ENCODE measurements at places on chromosomes 2 and 18.

GRCh38 chr2:144358374-144358964 lies 161.4 kb downstream of the ZEB2 start:
- DNase-seq: no peak

DNA sequence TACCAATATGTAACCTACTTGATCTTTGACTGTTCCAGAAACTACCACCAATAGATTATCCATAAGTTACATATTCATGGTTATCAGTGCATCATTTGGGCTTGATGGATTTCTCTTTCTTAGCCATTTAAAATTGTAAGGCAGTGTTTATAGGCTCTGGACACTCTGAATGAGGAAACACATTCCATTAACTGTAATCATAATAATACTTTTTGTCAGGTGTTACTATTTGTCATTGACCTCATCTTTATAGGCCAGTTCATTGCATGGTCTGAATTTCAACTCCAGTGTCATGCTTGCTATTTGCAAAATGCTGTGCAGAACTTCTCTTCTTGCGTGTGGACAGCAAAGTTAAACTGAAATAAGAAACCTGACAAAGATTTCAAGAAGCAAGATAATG lies 1340.2 kb upstream of the ZEB2 start:
- no peak for DNase-seq

- no peak for DNase-seq
Observed at GRCh38 chr18:77103187-77103850, 29.3 kb downstream of the MBP start.

DNA sequence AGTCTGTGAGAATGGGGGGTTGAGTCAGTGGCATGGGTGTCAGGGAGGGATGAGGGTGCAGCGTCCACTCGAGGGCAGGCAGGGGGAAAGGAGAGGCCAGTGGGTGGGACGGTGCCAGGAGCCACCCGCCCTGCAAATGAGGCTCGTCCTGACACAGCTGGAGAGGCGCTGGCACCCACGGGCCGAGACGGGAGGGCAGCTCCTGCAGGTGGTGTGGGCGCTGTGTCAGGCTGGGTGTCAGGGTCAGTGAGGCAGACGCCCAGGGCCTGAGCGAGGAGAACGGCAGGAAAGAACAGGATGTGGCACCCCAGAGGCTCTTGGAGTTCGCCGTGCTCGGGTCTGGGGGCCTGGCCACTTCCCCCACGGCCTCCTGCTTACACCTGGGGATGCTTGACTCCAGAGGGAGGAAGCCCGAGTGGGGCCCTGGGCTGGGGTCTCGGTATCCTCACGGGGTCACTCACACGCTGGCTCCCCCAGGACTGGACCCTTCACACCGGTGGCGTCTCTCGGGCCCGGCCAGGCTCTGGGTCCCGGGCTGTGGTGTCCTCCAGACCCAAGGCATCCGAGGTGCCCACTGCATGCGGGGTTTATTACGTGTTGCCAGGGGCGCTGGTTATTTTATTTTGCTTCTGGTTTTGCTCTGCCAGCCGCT lies 130.5 kb upstream of the CTDP1 start:
- DNase-seq: no peak

GRCh38 chr2:241141214-241141770 lies 8.0 kb downstream of the PASK start:
- no peak for DNase-seq

DNA sequence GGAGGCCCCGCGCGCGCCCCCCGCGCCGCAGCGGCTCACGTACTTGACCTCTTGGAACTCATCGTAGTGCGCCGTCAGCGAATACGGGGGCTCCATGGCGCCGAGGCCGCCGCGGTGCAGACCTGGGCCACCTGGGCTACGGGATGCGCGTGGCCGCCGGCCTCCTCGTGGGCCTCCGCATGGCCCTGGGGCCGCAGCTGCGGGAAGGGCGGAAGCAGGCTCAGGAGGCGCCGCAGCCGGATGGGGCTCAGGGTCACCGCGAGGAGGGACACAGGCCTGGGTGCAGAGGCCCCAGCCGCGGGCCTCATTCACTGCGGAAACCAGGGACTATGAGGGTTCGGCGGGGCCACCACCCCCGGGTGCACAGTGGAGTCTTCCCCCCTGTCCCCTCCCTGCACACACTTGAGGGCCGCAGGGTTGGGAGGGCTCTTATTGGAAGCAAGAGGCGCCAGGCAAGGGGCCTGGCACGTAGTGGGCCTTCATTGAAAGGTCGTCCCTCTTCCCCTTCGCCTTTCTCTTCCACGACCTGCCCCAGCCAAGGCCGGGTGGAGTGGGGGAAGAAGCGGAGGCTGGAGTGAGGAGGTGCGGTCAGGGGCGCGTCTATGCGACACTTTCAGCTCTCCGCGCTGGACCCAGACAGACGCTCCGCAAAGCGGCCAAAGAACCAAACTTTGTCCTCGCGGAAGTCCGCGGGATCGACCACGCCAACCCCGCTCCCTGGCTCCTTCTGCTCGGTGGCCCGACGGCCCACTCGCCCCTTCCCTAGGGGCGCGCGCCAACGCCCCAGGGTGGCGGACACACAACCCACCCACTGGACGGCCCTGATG lies 863 bp downstream of the ECEL1 start:
- no peak for DNase-seq

- no peak for DNase-seq
Observed at GRCh38 chr2:207792244-207792785, 22.6 kb upstream of the FZD5 start.

- no peak for DNase-seq
Observed at GRCh38 chr2:37664231-37664643, 7.2 kb downstream of the CDC42EP3 start.

DNA sequence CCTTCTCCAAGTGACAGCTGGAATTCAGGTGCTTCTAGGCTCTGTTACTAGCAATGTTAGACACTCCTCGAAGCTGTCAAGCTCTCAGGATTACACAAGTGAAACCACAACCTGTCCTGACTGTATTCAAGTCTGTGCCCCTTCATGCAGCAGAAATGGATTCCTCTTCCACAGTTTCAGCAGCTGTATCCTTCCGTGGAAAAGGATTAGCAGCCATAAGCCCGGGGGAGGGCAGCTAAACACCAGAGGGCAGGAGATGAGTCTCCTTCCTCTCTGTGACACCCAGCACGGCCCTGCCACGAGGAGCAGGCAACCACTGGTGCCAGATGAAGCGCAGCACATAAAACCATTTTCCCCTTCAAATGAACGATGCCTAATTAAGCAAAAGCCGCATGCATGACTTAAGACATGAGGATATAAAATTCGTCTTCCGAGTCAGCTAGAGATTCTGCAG lies 1.2 kb downstream of the ST3GAL5 start:
- DNase-seq: peak; percentile 64

GRCh38 chr2:190250421-190250820 lies 69.2 kb downstream of the HIBCH start:
- no peak for DNase-seq

GRCh38 chr18:24009651-24010333 lies 4.8 kb upstream of the TTC39C start:
- peak; percentile 60 for DNase-seq

- no peak for DNase-seq
Observed at GRCh38 chr2:66679442-66679841, 244.5 kb downstream of the MEIS1 start.

DNA sequence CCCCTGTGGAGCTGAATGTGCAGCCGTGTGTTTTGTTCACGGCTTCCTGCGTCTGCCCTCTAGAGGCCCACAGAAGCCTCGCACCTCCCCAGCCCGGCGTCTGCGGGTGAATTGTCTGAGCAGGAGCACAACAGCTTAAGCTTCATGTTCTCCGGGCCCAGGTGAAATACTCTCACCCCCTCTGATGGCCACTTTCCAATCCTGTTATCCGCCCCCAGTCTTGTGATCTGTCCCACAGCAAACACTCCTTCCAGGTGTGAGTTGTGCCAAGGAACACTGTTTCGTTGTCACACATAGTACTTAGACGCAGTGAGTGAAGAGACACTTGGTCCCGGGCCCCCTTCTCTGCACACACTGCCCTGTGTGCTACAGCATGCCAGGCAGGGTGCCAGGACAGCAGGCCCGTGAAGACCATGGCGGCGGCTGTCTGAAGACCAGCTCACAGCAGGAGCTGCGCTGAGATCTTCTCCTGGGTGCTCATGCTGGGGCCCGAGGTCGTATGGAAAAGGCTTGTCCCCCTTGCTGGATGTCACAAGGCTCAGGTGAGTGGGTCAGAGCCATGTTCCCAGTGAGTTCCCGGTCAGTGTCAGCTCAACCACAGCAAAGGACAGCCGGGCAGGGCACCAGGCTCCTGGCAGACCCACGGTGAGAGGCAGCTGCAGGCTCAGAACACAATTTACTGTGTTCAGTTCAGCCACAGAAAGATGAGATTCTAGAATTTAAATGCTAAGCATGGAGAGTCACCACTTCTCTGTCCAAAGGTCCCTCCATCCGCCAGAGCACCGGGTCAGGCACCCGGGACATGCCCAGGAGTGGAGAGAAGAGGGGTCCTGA lies 6.8 kb upstream of the PXDN start:
- peak; percentile 31 for DNase-seq

- DNase-seq: no peak
Observed at GRCh38 chr2:86226070-86226469, 26.8 kb downstream of the MRPL35 start.

GRCh38 chr18:68803356-68803755 lies 5.5 kb downstream of the CCDC102B start:
- DNase-seq: no peak

GRCh38 chr2:100537918-100538317 lies 24.9 kb upstream of the PDCL3 start:
- DNase-seq: no peak

DNA sequence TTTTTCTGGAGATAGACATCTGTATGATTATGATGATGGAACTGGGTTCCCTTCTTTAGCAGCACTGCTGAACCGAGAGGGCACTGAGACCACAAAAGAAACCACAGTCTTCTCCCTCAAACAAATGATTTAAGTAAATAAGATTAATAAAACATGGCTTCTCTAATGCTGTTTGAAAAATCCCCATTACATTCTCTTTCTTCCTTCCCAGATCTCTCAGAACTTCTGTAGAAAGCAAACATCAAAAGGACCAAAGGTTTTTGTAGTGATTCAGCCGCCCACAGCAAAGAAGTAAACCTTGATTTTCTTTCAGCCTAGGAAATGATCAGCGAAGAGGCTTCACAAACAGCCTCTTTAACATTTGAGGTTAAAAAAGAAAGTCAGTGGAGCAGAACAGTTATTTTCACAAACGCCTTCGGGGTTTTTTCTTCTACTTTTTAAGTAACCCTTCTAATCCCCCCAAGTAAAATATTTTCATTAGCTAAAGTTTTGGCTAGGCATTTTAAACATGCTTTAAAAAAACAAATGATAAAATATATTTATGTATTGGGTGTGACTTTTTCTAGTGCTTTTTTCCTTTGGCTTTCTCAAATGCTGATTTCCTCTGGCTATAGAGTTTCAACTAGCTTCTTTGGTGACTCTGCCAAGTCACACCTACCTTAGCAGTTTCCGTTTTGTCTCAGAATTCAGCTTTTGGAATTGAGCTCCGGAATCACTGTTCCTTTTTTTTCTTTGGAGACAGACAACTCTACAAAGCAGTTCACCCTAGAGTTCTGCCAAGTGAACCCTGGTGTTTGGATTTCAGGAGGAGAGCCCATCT lies 89.6 kb downstream of the UPP2 start:
- DNase-seq: peak; percentile 56

- DNase-seq: no peak
Observed at GRCh38 chr2:216504376-216504762, 5.7 kb downstream of the RPL37A start.

GRCh38 chr2:197500503-197501131 lies 438 bp downstream of the HSPE1 start:
- peak; percentile 25 for DNase-seq

DNA sequence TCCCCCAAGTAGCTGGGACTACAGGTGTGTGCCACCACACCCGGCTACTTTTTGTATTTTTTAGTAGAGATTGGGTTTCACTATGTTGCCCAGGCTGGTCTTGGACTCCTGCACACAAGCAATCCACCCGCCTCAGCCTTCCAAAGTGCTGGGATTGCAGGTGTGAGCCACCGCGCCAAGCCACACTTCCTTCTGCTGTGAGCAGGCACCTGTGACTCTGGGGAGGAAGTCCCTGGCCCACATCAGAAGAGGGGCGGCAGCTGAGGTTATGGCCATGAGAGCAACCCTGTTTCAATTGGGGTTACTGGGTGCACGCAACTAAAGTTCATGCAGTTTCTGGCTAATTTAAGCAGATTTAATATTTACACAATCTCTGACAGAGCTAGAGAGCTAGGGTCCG lies 91.0 kb downstream of the PLB1 start:
- peak; percentile 86 for DNase-seq

GRCh38 chr2:222709191-222709891 lies 37.9 kb downstream of the MOGAT1 start:
- DNase-seq: no peak

GRCh38 chr18:2641638-2642037 lies 13.9 kb upstream of the SMCHD1 start:
- DNase-seq: peak; percentile 48

DNA sequence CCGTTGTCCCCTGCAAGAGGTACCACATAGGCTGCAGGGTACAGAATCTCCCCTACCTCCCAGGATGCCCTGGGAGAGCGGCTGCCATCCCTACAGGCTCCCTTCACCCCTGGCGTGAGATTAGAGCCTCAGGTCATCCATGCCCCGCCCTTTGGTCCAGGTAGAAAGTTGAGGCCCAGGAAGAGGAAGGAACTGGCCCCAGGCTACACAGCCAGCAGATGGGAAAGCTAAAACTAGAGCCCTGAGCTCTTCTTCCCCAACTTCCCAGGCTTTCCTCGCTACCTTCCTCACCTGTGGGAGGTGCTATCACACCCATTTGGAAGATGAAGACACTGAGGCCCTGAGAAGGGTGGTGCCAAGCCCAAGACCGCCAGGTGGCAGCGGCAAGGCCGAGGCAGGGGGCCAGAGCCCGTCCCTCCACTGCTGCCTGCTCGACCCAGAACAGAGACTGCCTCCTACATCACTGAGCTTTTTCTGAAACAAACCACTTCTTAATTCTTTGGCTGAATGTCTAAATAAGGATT lies 25.8 kb downstream of the CIB4 start:
- DNase-seq: no peak

GRCh38 chr2:9397201-9397600 lies 26.1 kb downstream of the ITGB1BP1 start:
- DNase-seq: no peak

DNA sequence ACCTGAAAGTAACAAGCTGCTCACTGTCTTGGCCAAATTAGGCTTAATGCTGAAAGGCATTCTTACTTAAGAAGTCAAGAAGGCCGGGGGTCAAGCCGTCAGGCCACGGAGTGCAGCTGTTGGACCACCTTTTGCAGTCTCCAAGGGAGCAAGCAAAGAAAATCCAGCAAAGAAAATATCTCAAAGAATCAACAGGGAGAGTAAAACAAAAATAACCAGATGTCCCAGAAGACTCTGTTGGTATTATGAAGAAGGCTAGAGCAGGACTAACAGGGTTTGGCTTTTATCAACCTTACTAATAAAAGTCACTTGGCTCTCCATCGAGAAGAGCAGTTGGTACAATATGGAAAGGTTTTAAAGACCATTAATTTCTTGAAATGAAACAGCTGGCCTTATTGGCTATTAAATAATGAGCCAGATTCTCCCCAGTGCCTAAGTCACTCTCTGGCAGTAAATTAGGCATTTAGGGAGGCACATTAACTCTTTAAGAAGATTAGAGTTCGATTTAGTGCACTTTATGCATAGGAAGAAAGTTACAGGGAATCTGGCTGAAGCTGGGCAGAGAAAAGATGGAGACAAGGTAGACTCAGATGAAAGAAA lies 110.8 kb upstream of the NRP2 start:
- no peak for DNase-seq
